ENCODE measurements at places on chromosomes 3 and 15. TPM values are rescaled to one million over a fixed set of nuclear protein-coding genes. Genes with fewer than 3 reads are reported as not detected.
A peak's percentile ranks its signal among the peaks of the same experiment; 100 is the strongest.

PRSS50 gene
- total RNA-seq, result not detected

ST3GAL6 gene
- 11.6 TPM for total RNA-seq

DNA sequence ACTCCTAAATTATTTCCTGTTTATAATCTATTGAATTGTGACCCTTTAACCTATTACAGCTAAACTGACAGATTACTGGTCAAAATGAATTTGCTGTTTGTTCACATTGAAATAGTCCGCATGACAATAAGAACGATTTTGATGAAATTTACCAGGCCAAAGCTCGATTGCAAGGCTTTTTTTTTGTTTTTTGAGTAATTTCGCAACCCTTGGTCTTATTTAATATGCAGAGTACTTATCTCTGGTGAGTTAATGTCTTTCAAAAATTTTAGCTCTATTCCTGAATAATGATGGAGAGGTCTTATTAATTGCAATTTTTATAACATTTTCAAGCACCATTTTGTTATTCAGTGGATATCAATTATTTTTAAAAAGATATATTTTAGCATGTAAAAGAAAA is 362.4 kb downstream of the OTOL1 start:
- no peak for DNase-seq

DNA sequence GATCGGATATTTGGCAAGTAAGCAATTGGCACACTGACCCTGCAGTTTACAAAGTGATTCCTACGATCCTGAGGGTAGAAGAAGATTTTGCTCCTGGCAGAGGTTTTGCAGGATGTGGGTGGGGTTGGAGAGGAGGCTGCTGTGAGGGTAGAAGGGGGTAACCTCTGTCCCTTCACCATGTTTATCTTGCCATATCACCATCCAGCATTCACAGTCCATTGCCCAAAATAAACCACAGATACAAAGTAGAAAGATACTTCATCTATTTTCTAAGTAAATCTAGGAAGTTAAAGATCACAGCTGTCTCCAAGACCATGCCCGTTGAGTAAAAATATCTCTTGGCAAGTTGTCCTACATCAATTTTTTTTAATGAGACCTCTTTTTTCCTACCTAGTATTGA is 51.6 kb downstream of the LIPC start:
- DNase-seq, result no peak

HIGD2B gene
- total RNA-seq, result not detected

DNA sequence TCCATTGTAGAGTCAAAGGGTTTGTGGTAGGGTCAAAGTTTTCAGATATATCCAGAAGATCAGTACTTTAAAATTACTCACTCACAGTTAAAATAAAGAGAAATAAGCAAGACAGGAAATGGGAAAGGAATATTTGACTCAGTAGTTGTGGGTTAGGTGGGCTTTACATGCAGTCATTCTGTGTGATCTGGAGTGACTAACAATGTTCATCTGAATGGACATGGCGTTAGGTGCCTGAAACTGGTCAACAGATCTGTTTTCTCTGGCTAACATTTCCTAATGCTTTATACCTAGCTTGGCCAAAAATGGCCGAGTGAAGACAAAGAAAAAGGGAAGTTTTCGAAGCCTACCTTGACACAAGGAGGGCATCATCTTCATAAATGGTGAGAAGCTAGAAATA is 133.4 kb upstream of the SATB1 start:
- no peak for DNase-seq

GRCh38 chr3:124126436-124127023 is 134.6 kb upstream of the ROPN1 start:
- DNase-seq, result no peak

- DNase-seq, result no peak
Measured at GRCh38 chr15:41821831-41822230, 6.1 kb upstream of the JMJD7 start.

DNA sequence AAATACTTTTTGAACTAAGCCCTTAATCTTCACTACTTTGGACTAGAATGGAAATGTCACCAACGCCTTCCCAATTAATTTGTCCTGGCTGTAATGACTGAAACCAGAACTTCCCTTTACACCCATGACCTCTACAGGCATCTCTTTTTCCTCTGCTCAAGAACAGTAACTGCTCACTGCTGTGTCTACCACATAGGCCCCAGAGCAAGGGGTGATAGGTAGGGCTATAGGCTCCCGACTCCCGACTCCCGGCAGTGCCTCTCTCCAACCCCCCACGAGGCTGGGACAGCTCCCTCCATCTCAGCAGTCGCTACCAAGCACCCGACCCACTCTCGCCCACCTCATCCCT is 384 bp upstream of the LEKR1 start:
- DNase-seq, result no peak

DNA sequence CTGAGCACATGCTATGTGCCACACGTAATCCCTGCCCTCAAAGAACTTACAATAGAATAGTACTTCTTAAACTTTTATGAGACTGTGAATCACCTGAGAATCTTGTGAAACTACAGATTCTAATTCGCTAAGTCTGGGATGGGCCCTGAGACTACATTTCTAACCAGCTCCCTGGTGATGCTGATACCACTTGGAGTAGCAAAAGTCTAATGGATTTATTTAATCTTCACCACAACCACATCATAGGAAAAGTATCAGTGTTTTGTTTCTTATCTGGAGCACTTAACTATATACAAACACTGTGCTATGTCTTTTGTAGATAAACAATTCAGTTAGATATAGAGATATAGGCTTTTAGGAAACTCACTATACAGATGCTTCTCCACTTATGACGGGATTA is 23.8 kb upstream of the TCF12 start:
- DNase-seq, result no peak

DNA sequence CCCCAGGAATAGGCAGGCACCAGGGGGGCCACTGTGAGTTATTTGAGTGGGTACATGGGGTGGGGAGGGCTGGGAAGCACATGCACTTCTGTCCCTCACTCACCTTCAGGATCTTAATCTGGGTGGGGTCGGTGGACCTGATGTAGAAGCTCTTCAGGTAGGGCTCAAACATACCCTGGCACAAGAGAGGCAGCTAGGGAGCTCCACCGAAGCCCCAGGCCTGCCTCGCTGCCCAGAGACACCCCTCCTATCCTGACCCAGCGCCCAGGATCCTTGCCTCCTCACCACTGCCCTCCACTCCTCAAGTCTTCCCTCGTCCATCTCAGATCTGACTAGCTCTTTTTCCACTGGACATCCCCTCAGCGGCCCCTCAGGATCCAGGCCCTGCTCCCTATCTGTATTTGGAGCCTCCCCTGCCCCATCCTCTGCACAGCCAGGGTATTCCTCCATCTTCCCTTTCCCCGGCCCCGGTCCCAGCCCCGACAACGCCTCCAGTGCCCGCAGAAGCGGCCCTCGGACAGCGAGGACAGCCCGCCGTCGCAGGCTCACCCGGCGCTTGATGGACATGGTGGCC is 30.0 kb downstream of the AP3B2 start:
- DNase-seq, result no peak

DNA sequence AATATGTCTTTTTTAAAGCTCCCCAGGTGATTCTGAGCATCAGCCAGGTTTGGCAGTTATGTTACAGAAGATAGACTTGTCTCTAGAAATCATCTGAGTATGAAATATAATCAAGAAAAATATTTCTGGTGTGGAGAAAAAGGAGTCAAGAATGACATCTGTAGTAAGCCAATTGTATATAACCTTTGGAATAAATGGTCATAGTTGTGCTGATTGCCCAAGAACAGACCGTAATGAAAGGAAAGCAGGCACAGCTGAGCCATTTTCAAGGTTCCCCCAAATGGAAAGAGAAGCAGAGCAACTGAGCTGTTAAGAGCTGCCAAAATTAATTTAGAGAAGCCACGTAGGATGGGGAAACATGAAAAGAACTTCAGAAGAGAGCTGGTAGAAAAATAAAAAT is 26.6 kb downstream of the GOLM2 start:
- no peak for DNase-seq

MINAR1 gene
- 2.5 TPM for total RNA-seq

DNA sequence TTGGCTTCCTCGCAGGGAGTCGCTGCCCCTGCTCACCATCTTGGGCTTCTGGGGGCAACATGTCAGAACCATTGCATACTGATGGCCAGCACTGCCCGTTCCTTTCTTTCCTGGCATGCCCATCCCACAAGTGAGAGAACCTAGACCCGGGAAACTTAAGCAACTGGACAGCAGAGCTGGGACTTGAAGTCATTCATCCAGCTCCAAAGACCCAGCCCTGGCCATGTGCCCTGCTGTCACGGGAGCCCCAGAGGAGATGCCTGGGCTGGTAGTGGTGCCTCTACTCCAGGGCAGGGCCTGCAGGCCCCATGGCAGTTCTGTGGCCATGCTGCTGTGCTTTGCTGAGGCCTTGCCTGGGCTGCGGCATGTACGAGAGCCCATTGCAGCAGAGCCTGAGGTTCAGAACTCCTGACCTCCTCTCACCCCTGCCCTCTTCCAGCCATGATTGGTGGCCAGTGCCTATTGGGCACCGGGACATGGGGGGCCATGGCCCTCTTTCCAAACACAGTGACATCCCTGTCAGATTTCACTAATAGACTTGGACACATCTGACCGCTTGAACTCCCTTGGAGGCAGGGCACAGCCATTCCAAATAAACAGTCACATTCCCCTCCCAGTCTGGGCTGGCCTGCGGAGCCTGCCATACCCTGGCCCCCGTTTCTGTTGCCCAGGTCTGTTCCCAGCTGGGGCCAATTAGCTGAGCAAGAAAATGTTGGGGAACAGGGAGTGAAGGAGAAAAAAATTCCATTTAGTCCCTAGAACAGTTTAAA is 115.9 kb downstream of the EEFSEC start:
- no peak for DNase-seq

DNA sequence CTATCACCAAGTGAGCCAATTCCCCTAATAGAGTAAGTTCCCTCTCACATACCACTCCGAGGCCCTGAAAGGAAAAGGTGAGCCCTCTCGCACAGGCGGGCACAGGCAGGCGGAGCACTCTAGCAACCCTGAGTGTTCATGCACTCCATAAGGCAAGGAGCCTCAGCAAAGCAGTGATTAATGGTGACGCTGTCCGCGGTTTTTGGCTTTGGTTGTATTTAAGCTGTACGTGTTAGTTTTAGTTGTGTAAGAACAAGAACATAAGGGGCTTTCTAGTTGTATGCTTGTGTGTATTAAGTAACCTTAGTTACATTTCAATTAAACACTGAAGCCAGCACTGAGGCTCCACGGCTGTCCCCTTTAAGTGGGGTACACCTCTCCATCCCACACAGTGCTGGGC is 33.1 kb downstream of the KLHL25 start:
- no peak for DNase-seq

TICRR gene
- total RNA-seq, result 6.6 TPM

- peak; percentile 14 for DNase-seq
Measured at GRCh38 chr3:70298385-70298784, 14.1 kb downstream of the MDFIC2 start.

DNA sequence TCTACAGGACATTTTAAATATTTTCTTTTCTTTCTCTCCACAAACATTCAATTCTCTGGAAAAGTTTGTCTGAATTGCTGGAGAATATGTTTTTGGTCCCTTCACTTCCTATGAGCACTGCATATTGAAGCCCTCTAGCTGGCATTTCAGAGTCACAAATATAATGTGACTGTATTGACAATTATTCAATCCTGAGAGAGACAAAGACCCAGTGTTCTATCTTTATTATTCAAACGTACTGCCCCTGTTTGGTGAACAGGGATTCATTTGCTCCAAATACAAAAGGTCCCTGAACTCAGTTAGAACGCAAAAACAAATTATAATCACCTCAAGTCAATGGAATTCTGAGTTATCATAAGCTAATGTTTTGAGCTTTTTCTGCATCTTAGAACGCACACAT is 173.1 kb upstream of the CDIN1 start:
- no peak for DNase-seq

GRCh38 chr3:53089511-53089910 is 40.7 kb downstream of the RFT1 start:
- no peak for DNase-seq

GRCh38 chr3:133745108-133745507 is 1.1 kb upstream of the TF start:
- no peak for DNase-seq

DNA sequence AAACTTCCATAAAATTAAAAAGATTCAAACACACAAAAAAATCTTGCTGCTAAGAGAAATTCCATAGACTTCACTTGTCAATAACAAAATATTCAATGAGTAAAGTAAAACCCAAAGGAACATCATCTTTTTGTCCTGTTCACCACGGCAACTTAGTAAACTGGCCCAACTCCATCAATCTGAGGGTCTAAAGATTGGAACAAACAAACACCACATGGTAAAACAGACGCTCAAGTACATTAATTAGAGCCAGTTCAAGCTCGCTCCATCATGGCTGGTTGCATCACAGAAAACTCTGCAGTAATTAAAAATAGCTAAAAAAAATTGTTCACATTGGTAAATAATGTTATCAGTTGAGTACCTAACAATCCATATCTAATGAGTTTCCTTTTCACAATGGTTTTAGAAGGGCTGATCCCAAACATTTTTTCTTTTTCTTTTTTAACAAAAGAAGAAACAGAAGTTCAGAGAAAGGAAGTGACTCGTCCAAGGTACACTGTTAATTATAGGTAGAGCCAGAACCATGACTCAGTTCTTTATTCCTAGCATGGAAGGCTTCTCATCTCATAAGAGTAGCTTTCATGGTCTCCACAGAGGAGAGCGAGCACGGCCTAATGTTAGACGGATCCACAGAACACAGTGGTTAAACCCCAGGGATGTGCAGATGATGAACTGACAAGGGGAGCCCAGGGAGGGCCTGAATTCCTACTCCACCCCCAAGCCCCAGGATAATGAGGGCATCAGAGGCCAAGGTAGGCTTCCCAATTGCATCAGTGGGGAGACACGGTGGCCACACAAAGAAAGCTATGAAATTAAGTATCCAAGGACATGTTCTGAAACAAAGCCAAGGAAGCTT is 79.2 kb upstream of the ARHGEF3 start:
- peak; percentile 47 for DNase-seq

GRCh38 chr15:92899948-92900730 is at the start of gene CHD2:
TSS of gene CHD2 (plus strand) at chr15:92900324. CDS start at chr15:92901238, 914 bp downstream.
- peak; percentile 91 for DNase-seq

DNA sequence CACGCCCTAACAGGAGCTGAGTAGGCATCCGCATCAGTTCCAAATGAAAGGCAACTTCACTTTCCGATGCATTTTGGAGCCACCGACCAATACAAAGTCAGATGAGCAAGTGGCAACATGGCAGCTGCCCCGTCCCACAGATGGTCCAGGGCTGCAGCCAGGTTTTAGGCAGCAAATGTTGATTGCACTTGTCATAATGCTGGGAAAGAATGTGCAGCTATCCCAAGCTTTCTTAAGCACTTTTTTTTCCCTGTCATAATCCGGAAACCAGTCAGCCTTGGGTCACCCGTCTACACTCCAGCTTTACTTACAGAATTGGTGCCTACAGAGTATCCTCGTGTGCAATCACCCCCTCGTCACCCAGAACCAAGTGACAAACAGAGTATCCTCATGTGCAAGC is 147.7 kb downstream of the CHSY1 start:
- no peak for DNase-seq
